Renal pelvis (tissue), 12 donors: ENCODE measurements at places on chromosomes 12 and 14. TPM values are rescaled to one million over a fixed set of nuclear protein-coding genes. Genes with fewer than 3 reads are reported as not detected.

CHST11 gene
- polyA plus RNA-seq, result 8.1 TPM

YARS2 gene
- 35.0 TPM for polyA plus RNA-seq

SLC5A8 gene
- polyA plus RNA-seq, result 36.5 TPM

FGF23 gene
- polyA plus RNA-seq, result 0.08 TPM

MYF5 gene
- polyA plus RNA-seq, result 0.10 TPM

BAZ1A gene
- polyA plus RNA-seq, result 34.8 TPM

AREL1 gene
- polyA plus RNA-seq, result 33.3 TPM

SERPINA9 gene
- not detected for polyA plus RNA-seq

DNA sequence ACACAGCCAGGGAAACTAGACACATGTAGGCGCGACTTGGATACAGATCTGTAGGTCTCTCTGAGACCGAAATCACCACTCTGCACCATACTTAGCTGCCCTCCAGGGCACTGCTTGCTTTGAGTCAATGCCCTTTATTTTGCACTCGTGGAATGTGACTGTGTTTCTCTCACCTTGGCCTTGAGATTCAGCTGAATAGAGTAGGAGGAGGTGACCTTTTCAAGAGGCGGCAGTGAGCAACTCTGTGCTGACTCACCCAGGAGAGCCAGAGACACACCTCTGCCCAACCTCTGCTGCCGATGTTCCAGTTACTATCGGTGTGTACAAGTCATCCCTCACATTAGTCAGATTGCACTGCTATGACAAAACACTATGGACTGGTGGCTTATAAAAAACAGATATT lies 583.4 kb downstream of the VRK1 start:
- no peak for DNase-seq

DNA sequence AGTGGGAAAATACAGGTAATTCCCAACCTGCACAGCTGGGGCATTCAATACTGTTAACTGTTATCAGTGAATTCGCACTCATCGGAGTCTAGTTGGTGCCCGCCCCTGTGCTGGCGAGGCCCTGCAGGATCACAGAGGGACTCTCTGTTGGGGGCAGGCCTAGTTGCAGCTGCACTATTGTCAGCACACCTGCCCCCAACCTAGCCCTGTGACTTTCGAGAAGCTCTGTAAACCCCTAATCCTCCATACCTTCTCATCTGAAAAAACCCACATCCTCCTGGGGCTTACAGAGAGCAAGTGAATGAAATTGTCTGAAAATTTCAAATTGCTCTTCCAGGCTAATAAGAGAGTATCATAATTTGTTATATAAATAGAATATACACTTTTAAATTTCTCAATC lies 132.2 kb upstream of the NUDT4 start:
- DNase-seq, result no peak

GRCh38 chr12:121795034-121795968 lies 1.8 kb upstream of the RHOF start:
- peak; percentile 87 for DNase-seq

- no peak for DNase-seq
These were observed 45.4 kb downstream of the PPP4R3A start for GRCh38 chr14:91464615-91465205.

- DNase-seq, result no peak
These were observed 72.7 kb downstream of the NIN start for GRCh38 chr14:50758305-50758704.

- DNase-seq, result no peak
These were observed 59.0 kb downstream of the PLEKHG3 start for GRCh38 chr14:64763085-64763782.

DNA sequence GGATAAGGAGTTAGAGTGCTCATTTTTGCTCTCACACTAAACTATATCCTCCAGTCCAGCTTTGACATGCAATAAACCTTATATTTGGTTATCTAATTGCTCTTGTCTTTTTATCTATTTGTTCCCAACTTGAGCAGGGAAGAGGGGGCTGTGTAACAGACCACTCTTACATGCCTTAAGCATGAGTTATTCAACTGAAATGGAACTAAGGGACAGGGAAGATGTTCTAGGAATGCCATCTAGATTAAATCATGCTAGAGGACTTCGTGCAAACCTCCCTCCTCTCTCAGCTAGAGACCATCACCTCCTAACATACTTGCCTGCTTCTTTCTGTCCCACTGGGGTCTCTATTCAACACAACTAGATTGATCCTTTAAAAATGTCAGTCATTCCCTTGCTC lies 20.6 kb downstream of the SPX start:
- no peak for DNase-seq

GRCh38 chr14:69615496-69616407 lies 4.4 kb downstream of the SUSD6 start:
- no peak for DNase-seq

DNA sequence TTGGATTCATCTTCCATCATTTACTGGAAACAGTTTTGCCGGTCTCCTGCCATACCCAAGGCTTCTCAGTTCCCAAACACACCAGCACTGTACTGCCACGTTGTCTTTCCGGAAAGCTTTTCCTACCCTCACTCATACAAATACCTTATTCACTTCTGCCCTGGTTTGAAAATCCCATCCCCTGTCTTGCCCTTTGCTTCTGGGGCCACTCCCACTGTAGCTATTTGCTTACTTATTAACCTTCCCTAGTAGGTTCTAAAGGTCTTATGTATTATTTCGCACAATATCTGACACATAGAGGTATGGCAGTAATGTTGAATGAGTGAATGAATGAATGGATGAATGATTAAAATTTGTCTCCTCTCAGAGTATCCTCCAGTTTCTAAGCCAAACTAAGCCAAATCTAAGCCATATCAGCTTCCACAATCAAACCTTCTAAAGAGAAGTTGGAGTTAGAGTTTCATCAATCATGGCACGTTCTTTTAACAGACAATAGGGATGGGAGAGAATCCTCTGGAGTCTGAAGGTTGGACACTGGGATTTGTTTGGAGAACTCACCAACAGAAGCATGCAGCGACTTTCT lies 18.6 kb downstream of the TSPAN8 start:
- DNase-seq, result no peak

- peak; percentile 61 for DNase-seq
These were observed 95.6 kb downstream of the GAS2L3 start for GRCh38 chr12:100668945-100669536.

DNA sequence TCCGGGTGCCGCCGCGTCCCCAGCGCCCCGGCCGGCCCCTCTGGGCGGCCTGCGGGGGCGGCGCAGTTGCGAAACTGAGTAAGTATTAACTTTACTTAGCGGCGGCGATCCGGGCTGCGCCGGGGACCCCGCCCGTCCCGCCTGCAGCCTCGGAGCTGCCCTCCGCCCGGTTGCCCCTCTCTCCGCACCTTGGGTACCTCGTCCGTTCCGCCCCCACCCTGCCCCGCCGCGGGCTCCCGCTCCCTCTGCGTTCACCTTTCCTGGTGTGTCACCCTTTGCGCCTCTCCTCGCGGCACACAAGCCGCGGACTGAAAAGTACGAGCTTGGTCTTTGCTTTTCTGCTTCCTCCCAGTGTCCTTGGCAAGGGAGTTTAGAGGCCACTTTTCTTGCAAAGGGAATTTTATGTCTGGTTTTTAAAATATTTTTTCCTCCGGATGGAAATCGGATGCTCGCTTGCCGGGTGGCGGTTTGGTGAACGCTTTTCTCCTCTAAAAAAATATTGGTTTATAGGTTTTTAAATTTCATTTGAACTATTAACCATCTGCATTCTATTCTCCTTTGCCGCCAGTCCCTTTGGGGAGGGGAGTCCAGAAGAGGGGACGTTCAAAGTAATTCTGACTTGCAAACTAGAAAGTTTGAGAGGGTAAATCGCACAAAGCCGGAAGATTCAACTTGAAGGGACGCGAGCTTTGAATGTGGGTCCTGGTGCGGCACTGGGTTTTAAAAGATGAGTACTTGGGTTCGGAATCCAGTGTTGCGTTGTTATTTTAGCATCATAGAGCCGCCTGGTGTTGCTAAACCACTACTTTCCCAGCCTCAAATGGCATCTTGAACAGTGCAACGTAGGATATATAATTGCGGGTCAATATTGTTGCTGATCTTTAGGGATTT lies 834 bp downstream of the RASSF8 start:
- DNase-seq, result peak; percentile 44

DNA sequence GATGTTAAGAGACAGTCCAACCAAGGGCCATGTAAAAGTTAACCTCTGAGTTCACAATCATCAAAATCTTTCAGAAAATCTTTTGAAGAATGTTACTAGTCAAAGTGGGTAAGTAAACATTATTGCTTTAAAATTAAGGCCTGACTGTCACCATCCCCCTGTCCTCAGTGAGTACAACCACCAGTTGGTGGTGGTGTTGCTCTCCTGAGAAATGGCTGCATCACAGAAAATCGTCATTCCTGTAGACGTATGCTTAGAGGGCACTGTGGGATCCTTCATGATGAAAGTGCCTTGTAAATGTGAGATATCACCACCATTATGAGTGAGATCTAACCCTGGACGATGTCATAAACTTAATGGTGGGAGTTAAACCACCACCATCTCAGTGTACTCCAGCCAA lies 451.2 kb downstream of the RPS29 start:
- DNase-seq, result no peak

GRCh38 chr12:90870971-90871725 lies 83.8 kb downstream of the CCER1 start:
- no peak for DNase-seq

- DNase-seq, result no peak
These were observed 86.5 kb downstream of the PIWIL1 start for GRCh38 chr12:130423991-130424857.

DNA sequence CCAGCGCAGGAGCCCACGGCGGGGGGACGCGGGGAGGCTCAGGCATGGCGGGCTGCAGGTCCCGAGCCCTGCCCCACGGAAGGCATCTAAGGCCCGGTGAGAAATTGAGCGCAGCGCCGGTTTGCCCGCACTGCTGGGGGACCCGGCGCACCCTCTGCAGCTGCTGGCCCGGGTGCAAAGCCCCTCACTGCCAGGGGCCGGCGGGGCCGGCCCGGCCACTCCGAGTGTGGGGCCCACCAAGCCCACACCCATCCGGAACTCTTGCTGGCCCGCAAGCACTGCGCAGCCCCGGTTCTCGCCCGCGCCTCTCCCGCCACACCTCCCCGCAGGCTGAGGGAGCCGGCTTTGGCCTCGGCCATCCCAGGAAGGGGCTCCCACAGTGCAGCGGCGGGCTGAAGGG lies 8.5 kb upstream of the TSPAN8 start:
- no peak for DNase-seq

DNA sequence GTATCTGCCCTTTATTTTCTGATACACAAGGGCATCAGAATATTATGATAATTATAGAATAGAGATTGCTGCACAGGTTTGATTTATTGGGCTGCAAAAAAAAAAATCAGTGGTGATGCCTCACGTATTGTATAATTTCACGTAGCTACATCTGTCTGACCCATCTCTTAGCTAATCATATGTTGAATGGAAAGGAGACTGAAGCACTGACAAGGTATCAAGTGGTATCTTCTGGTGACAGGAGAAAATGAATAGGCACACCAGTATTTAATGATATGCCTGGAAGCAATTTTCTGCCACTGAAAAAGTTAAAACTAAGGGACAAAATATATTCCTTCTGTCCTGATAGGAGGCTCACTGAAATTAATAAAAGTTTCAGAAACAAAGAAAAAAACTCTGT lies 837.2 kb upstream of the FBXO33 start:
- DNase-seq, result no peak

DNA sequence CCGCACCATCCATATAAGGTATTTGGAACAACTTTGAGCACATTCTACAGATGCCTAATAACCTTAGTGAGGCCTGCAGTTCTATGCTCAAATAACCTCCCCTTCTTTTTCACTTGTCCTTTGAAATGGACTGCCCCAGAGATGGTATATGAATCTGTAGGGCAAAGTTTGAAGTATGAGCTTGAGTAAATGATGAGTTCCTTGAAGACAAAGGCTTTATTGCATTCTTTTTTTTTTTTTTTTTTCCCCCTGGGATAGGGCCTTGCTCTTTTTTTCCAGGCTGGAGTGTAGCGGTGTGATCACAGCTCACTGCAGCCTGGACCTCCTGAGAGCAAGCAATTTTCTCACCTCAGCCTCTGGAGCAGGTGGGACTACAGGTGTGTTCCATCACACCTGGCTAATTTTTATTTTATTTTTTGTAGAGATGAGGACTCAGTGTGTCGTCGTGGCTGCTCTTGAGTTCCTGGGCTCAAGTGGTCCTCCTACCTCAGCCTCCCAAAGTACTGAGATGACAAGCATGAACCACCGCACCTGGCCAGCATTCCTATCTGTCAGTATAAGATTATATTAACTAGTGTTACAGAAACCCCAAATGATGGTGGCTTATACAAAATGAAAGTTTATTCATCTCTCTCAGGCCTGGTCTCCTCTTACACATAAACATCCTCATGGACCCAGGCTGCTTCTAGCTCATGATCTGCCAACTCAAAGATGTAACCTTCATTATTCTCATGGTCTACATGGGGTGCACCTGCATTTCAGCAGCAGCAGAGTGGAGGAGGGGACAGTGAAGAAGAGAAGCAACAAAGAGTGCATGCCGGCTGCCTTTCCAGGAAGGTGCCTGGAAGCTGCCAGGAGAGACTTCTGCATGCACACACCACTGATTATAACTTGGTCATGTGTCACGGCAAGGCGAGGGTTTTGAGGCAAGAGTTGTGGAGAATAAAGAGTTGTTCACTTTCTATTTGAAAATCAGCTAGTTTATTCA lies 101.4 kb downstream of the DUSP16 start:
- DNase-seq, result no peak

GRCh38 chr12:101441461-101442224 lies 33.5 kb upstream of the SPIC start:
- no peak for DNase-seq
